ENCODE measurements at places on chromosomes 5 and 9.

DNA sequence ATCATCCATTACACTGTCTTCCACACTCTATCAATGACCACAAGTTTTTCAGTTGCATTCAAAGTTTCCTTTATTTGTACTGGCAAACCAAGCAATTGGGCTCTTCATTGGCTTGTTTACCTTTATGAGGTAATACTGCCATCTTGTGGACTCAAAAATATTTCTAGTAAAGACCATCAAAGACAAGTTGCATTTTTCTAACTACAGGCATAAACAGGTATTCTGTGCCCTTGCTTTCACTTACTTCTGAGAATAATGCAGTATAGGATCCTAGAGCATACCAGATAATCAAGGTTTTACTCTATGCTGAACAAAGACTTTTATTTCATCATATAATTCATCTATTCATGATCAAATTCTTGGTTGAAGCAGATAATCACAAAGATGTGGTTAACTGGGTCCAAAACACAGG lies 173.7 kb upstream of the POU5F2 start:
- DNase-seq: no peak

DNA sequence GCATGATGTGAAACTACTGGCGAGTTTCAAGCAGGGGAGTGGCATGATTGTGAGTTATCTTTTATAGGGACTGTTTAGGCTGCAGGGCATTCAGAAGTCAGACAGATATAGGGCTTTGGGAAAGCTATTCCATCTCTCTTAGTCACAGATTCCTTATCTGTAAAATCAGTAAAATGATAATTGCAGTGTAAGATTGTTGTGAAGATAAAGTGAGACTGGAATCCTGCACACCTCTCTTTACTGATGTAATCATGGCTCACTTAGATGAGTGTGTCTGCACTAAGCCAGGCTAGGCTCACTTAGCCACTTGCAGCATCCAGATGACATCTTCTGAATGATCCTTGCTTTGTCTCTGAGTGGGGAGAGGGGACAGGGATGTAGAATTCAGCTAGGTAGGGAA lies 81.8 kb upstream of the MAMDC2 start:
- no peak for DNase-seq

DNA sequence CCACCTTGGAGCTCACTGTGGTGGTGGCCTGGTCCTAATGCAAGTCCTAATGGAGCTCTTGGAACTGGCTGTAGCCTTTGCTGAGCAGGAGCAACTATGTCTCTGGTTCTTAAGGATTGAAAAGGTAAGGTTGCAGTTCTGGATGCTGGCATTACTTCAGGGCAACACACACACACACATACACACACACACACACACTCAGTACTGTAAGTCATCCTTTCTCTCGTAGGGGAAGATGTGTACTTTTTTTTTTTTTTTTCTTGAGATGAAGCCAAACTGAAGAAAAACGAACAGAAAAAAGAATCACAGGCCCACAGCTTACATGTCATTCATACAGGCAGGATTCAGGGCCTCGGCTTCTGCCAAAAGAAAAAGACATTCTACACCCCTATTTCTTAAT lies 81.1 kb upstream of the RPS23 start:
- DNase-seq: no peak

DNA sequence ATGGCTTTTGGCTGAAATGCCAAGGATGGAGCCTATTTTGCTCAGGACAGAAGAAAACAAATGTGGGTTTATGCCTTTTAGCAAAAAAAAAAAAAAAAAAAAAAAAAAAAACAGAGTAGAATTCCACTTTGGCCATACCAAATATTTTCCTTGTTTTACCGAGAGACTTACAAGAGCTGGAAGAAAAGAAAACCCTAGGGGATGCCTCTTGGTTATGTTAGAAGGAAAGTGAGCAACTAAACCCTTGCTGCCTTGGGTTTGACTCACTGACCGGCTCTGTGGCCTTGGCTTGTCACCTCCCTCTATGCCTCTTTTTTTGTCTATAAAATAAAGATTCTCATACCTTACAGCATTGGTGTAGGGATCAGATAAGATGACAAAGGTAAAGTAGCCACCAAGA lies 69.6 kb upstream of the ABCA1 start:
- no peak for DNase-seq

DNA sequence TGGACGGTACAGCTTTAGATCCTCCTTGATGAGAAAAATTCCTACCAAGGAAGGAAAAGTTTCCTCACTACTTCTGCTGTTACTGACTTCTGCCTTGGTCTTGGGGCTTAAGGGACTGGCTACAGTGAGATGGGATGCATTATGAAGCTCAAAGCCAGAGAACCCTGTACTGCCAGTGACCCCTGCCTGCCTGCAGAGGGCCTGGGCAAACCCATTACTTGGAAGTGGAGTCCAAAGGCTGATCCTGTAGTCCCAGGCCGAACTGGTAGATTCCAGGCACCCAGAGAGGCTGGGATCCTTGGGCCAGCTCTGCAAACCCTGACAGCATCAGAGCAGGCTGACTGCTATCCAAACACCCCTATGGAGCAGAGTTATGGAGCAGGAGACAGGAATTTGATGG lies 25.7 kb upstream of the NR5A1 start:
- no peak for DNase-seq

DNA sequence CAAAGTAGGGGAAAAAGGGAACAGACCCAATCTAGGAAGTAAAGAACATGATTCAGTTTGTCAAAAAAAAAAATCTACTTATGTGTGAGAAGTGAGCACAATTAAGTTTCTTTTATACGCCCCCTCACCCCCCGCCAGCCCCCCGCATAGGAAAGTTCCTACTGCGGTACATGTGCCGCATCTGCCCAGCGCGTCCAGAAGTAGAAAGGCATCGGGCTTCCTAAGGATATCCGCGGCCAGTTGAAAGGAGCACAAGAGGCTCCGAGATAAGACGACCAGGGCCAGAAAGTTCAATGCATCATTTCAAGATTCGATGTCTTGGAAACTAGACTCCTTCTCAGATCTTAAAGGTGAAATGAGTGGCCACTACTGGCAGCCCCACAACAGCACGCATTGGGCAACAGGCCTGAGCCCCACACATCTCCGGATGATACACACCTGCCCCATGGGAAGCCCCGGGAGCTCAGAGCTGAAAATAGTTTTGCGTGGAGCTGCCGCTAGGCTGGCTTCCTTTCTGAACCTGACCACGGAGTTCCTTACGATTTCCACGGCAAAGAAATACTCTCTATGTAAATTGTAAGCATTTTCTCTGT lies 203.9 kb downstream of the RAB3C start:
- DNase-seq: no peak

- DNase-seq: no peak
Observed at GRCh38 chr9:28915202-28915930, 1342.1 kb upstream of the C9orf72 start.

DNA sequence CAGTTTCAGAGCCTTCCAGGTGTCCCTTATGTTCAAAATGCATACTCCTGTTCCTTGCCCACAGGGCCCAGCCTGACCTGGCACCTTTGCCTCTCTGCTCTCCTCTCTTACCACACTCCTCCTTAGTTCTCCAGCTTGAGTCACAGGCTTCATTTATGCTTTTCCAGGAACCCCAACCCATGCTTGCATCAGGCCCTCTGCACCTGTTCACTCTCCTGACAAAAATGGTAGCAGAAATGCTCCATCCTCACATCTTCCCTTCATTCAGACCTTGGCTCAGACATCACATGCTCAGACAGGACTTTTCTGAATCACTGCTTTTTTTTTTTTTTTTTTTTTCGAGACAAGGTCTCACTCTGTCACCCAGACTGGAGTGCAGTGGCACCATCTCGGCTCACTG lies 15.1 kb upstream of the RNF145 start:
- DNase-seq: no peak

DNA sequence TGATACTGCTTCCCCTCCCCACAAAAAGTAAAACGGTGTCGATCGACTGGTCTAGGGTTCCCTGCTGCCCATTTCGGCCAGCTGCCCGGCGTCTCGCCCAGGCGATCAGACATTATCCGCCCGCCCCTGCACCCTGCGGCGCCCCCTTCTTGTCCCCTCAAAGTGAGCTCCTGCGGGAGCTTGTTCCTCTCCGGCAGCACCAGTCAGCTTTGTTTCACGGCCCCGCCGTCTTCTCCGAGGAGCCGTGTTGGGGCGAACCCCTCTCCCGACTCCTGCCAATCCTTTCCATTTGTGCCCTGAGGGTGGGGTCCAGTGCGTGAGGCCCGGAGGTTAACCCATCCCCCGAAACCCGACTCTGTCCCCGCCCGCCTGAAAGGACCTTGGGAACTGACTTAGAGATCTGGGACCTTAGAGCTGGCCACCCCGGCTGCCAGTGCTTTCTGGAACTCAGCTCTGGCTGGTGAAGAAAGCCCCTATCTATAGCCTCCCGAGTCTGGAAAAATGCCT lies 518 bp downstream of the UBE2B start:
- no peak for DNase-seq

DNA sequence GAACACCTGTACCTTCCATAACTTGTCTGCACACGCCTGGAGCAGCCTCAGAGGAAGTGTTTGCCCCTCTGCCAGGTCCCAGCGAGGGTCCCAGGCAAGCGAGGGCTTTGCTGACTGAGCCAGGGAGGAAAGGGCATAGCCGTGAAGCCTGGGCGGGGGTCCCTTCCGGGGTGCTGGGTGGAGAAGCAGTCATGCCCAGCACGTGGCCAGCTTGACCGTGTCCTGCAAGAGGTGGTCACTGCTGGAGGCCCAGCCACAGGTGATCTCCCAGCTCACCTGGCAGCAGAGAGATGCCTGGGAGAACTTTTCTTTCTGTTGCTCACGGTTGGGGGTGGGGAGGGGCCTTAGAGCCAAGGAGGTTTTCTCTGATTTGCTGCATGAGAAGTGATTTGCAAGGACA lies 195.3 kb downstream of the CACNA1B start:
- DNase-seq: no peak

- DNase-seq: no peak
Observed at GRCh38 chr5:122673343-122673742, 101.5 kb upstream of the SNX2 start.

DNA sequence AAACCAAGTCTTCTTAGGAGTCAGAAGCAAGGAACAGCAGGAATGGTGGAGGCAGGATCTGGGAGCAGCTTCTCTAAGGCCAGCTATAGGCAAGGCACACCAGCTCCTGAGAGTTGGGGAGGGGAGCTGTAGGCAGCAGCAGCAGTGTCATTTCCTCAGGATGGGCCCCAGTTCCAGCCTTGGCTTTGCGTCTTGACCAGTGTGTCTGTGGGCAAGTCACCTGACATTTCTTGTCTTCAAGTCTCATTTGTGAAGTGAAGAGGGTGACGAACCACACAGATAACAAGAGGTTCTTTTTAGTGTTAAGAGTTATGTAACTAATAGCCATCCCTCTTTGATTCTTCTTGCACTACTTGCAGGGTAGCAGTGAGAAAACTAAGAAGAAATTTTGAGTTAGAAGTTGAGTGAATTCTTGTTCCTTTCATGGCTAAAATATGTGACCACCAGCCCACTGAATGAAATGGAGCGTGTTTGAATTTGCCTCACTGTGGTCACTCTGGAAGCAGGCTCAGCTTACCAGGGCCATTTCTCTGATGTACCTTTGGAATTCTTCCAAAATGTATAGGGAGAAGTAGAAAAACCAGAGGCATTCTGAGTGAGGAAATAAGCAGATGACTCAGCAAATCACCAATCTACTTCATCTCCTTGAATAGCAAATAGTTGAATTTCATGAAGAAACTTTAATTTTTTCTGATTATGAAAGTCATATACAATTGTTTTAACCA lies 42.4 kb downstream of the RHOBTB3 start:
- DNase-seq: no peak

DNA sequence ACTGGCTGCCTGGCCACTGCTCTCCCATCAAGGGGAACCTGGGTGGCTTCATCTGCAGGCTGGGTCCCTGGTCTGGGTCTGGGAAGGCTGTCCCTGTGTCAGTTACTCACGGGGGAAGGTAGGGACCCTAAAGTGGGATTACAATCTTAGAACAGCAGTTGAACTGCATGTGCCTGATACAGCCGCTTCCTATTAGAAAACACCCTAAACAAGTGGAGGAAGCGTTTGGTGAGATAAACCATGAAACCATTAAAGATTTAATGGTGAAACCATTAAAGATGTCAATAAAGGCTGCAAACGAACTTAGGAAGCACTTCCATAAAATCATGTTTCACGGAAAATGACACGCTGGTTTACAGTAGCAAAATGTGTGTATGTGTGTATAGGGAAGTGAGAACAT lies 2.5 kb upstream of the GFI1B start:
- no peak for DNase-seq

DNA sequence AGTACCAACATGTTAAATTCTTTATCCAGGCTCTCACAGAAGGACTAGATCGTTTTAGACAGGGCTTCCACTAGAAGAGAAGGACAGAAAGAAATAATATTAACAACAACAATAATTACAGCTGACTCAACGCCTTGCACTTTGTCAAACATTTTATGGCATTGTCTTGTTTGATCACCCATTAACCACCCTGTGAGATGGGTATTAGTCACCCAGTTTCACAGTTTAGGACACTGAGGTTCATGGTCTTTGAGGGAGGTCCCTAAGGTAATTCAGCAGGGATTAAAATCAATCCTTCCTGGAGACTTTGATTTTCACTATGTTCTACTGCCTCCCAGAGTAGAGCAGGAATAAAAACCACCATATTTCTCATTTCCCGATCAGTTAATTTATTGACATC lies 51.4 kb upstream of the BNC2 start:
- no peak for DNase-seq

DNA sequence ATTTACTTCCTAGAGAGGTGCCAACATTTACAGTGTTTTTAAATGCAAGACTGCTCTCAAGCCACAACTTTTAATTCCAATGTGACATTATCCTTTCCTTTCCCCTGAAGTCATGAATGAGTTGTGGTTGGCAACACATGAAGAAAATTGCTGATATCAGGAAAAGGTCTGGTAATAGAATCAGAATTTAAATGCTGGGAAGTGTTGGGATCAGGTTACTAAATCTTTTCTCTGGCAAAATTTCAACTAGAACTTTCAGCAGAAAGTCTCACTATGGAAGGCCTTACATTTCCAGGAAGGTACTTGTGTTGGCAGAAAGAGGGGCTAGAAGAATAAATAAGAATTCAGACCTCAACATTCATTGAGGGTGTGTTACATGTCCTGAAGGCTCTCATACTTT lies 10.6 kb upstream of the SLC44A1 start:
- DNase-seq: no peak

All from GM06990 (cell line).